GM06990 (cell line): ENCODE measurements at places on chromosomes 1 and 21.

- peak; percentile 24 for DNase-seq
Measured at GRCh38 chr1:75615613-75616435, 4.9 kb upstream of the SLC44A5 start.

GRCh38 chr1:217626321-217626720, 4.6 kb downstream of the GPATCH2 start:
- DNase-seq, result no peak

GRCh38 chr1:204837440-204838084, 33.1 kb upstream of the NFASC start:
- no peak for DNase-seq

DNA sequence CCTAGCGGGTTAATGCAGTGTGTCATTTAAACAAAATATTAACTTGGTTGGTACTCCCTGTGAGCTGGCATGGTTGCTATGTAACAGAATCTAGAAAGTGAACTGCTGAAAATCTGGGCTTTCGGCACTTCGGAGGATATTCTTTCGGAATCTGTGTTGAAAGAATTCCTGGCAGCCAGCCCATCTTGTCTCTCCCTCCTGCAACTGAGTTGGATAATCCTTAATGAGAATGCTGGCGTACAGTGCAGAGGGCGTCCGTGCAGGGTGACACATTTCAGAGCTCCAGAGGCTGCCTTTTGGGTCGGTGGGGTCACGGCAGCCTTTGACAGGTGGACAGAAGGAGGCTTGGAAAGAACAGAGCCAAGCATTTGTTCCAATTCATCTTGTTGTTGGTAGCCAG, 3.7 kb downstream of the KAZN start:
- DNase-seq, result no peak

- no peak for DNase-seq
Measured at GRCh38 chr21:27713154-27714109, 746.5 kb upstream of the ADAMTS5 start.

DNA sequence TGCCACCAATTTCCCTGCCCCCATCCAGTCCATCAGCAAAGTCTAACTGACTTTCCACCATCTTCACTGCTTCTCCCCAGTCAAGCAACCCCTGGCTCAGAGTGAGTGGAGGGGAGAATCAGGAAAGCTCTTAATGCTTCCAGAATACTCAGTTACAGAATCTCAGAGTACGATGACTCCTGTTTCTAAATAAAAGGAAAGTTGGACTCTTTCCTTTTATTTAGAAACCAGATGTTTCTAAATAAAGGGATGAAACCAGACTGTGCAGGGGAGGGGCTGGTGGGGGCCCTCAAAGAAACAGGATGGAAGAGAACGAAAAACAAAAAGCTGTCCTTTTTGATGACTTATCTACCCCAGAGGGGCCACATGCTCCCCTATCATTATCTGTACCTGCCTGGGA, 85.2 kb upstream of the PPM1J start:
- DNase-seq, result no peak

GRCh38 chr1:94729267-94729666, 90.9 kb upstream of the SLC44A3 start:
- no peak for DNase-seq

- peak; percentile 44 for DNase-seq
Measured at GRCh38 chr1:89198491-89199072, at the start of gene GBP4. GBP4 (minus strand) TSS chr1:89198942; CDS start chr1:89198834, 108 bp downstream.

DNA sequence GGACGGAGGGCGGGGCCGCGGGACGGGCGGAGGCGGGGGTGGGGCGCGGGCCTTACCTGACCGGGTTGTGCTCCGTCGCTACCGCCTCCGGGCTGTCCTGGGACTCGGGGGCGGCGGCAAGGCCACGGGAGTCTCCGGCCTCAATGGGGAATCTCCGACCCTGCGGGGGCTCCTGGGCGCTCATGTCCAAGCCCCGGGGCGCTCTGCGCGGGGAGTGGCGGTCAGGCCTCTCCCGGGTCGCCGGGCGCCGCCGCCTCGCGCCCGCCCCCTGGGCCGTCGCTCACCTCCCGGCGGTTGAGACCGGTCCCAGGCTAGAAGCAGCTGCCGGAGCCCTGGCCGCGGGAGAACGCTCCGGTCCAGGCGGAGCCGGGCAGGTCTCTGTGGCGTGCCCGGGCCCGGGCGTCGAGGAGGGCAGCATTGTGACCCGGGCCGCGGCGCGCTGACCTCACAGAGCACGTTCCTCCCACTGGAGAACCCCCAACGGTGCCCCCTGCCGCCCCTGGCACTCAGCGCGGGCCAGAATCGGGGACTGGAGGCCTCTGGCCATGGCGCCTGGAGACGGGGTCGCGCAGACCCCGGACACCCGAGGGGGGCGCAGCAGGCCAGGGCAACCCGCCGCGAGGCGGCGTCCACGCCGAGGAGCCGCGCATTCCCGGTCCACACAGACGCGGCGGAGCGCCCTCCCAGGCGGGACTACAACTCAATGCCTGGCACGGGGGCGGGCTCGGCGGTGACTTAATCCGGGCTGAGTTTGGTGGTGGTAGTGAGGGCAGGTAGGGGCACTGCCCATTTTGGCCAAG, 411 bp downstream of the FAM229A start:
- DNase-seq, result no peak

- DNase-seq, result no peak
Measured at GRCh38 chr1:56339786-56340465, 239.4 kb downstream of the PLPP3 start.

- DNase-seq, result peak; percentile 20
Measured at GRCh38 chr1:234065794-234066447, 161.4 kb downstream of the SLC35F3 start.

DNA sequence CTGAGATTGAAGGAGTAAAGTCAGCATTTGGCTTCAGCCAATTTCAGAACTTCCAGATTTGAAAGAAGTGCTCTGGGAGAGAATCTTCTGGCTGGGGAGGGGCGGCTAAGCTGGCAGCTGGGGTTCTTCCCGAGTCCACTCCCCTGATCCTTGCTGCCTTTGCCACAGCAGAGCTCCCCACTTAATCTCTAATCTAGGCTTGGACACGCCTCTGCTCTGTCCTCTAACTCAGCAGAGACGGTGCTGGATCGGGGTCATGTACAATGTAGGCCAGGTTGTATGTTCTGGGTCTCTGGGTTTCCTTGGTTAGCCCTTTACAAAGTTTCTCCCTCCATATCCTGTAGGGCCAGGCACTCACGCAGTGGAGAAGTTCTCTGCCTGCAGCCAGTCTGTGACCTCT, 10.1 kb upstream of the GSTM3 start:
- no peak for DNase-seq

GRCh38 chr1:218739426-218739825, 394.3 kb downstream of the TGFB2 start:
- no peak for DNase-seq

DNA sequence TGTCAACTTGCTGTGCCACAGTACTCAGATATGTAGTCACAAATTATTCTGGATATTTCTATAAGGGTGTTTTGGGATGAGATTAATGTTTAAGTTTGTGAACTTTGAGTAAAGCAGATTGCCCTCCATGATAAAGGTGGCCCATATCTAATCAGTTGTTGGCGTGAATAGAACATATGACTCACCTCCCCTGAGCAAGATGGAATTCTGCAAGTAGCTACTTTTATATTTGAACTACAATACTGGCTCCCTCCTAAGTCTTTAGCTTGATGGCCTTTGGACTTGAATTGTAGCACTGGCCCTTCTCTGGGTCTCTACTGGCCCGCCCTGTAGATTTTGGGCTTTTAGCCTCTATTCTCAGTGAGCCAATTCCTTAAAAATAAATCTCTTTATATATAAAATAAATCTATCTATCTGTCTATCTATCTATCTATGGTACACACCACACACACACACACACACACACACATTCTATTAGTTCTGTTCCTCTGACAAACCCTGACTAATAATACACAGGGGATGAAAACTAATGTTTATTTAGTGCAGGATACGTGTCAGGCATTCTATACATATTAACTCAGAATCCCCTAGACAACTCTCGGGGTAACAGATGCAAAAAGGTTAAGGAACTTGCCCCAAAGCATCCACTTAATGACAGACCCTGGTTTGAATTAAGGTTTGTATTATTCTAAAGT, 37.9 kb upstream of the PDC start:
- no peak for DNase-seq

DNA sequence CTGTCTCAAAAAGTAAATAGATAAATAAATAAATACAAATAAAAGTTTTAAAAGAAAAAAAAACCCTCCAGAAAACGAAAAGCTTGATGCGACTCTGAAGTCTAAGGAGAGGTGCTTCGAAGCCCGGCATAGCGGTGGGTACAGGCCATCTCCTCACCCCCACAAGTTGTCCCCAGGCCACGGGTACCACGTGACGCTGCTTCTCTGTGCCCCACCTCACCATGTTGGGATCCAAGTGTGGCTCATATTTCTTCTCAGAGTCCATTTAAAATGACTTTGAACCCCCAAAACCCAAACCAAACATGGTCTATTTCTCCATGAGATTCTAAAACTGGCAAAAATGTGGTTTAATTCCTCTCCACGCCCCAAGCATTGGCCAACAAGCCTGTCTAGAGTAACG, 32.9 kb upstream of the ZC3H12A start:
- DNase-seq, result no peak

- DNase-seq, result no peak
Measured at GRCh38 chr1:24903560-24903954, 26.5 kb downstream of the RUNX3 start.

- no peak for DNase-seq
Measured at GRCh38 chr1:20117236-20117635, 2.1 kb downstream of the PLA2G2D start.

GRCh38 chr1:50175719-50176639, 67.3 kb downstream of the ELAVL4 start:
- no peak for DNase-seq

GRCh38 chr1:48920851-48921250, 144.2 kb upstream of the BEND5 start:
- no peak for DNase-seq

DNA sequence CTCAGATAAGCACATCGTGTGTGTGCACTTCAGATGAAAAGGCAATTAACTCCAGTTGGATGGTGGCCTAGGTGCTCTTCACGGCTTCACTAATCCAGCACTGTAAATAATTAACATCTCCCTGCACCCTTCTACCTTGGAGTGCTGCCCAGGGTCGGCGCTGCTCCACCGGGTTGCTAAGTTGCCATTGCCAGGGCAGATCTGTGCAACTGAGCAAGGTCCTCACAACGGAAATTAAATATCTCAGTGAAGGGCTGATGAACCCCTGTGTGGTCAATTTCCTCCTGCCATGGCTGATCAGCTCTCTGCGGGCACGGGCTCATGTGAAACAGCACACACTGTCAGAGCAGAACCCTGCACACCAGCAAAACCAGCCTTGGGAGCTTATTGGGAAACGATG, 63.2 kb downstream of the SYDE2 start:
- no peak for DNase-seq

- DNase-seq, result peak; percentile 17
Measured at GRCh38 chr1:160951443-160952128, 3.0 kb downstream of the ITLN2 start.

DNA sequence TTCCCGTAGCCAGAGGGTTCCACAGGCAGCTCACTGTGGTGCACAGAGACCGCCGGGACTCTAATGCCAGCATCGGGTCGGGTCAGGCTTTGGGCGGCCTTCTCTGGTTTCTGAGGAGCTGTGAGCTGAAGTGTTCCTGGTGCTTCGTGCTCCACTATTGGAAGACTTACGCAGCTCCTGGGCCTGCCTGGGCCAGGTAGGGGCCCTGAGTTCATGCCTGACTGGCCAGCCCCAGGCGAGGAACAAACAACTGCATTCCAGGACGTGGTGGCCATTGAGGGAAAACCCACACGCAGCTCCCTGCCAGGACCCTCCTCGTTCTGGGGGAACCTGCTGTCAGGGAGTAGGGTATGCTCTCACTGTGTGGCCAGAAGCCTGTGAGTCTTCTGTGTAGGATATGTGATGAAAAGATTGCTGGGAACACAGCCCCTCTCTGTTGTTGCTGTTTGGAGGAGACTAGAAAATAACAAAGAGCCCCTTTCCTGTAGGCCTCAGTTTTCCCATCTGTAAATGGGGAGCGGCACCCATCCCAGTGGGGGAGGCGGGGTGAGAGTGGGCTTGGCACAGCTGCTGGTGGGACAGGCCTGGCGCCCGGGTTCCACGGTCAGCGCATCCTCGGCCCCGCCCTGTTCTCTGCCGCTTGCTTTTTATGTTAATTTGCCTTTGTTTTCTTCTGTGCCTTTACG, 8.4 kb downstream of the RER1 start:
- no peak for DNase-seq

DNA sequence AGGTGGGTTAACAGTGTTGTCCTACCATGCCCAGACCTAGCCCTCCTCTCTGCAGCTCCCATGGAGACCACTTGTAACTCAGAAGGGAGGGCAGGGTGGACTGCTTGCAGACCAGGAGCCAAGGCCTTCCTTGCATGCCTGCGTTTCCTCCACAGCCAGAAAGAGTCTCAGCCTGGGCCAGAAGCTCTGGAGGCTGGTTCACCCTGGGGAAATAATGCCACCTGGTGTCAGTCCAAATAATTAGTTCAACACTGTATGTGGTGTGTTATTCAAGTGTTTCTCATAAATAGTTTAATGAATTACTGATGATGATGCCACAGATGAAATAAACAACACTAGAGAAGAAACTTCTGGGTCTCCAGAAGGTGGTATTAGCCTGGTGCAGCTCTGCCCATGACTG, 16.9 kb upstream of the VANGL1 start:
- DNase-seq, result no peak

DNA sequence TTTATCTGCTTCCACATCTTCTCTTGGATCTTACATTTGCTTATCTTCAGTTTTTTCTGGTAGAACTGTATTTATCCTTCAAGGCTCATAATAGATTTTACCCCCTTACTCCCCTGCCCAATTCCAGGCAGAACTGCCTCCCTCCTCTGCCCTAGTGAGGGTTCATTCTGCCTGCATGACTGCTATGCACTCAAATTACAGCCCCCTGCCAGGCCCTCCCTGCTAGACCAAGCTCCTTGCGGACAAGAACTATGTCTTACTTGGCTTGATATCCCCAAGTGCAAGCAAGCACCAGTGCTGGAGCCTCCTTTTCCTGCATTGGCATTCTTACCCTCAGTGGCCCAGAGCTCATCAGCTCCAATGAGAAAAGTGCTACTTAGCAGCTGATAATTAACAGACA, 18.1 kb downstream of the MAPKAPK2 start:
- no peak for DNase-seq

DNA sequence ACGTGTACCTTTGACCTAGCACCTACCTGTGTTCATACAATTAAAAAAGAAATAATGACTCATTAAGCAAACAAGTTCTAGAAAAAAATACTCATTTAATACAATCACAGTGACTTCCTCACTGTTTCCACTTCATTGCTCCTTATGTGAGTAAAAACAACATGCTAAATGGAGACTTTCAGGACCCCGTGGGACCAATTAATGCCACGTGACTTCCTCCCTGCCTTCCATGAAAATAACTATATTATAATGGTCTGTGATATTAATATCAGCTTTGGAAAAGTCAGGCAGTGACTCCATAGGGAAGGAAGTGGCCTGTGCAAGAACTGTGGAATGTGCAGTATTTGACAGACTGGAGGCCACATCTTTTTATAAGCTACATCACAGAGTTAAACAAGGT, 337.8 kb downstream of the HLX start:
- no peak for DNase-seq
